ENCODE measurements at places on chromosomes 3 and 15. TPM values are rescaled to one million over a fixed set of nuclear protein-coding genes. Genes with fewer than 3 reads are reported as not detected.

FILIP1L gene
- 0.35 TPM for total RNA-seq

GRCh38 chr15:33375236-33375635, 64.5 kb downstream of the RYR3 start:
- no peak overlapping the region for H3K27ac ChIP-seq
- peaks cover 10% of the 10 kb centered on the region for H3K27me3 ChIP-seq
- H3K4me3 ChIP-seq = no peak overlapping the region
- no peak for DNase-seq
- no peaks in the 10 kb centered on the region for H3K4me1 ChIP-seq
- H3K36me3 ChIP-seq = no peaks in the 10 kb centered on the region

- no peak for DNase-seq
- H3K36me3 ChIP-seq = no peaks in the 10 kb centered on the region
- H3K27ac ChIP-seq = no peak overlapping the region
- H3K4me1 ChIP-seq = no peaks in the 10 kb centered on the region
- H3K27me3 ChIP-seq = no peaks in the 10 kb centered on the region
These were observed 127.7 kb upstream of the EPHA3 start for GRCh38 chr3:88979760-88980159.

DNA sequence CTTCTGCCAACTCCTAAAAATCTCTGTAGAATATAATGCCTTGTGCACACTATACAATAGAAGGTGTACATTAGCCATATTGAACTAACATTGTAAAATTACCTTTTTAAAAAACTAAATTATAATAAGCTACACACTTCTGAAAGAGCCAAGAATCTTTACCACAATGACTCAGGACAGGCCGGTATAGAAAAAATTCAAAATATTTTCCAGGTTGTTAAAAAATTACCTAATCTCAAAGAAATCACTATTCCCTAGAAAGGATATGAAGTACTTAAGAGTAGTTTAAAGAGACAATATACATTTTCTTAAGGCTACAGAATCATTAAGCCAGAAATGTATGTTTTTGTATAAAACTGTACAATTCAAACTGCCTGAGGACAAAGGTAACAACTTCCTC, 48.5 kb downstream of the TJP1 start:
- no peaks in the 10 kb centered on the region for H3K36me3 ChIP-seq
- no peak overlapping the region for H3K4me3 ChIP-seq
- DNase-seq = no peak
- peaks cover 49% of the 10 kb centered on the region for H3K27me3 ChIP-seq
- no peaks in the 10 kb centered on the region for H3K4me1 ChIP-seq
- H3K27ac ChIP-seq = no peak overlapping the region

TNFAIP8L3 gene
- total RNA-seq = 0.82 TPM

LRRC34 gene
- total RNA-seq = 4.4 TPM

GRCh38 chr15:90716317-90716975, 700 bp upstream of the BLM start:
- H3K4me1 ChIP-seq = peaks cover 22% of the 10 kb centered on the region
- no peak for DNase-seq
- no peaks in the 10 kb centered on the region for H3K27me3 ChIP-seq
- peak overlapping the region; percentile 90 for H3K27ac ChIP-seq
- H3K36me3 ChIP-seq = peaks cover 9% of the 10 kb centered on the region
- H3K4me3 ChIP-seq = peak overlapping the region; percentile 89

KIAA1143 gene
- total RNA-seq = 37.9 TPM

ADAMTS9 gene
- not detected for total RNA-seq

DNA sequence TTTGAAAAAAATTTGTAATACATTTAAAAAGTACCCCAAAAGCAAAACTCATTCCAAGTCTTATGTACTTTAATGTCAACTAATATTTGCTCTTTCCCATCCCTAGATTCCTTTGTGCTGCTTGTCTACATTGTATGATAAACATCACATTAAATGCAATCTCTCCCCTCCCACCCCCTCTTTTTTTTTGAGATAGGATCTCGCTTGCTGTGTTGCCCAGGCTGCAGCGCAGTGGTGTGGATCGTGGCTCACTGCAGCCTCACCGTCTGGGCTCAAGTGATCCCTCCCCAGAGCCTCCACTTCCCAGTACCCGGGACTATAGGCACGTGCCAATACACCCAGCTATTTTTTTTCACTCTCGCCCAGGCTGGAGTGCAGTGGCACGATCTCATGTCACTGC, 12.6 kb downstream of the MAP2K1 start:
- H3K27ac ChIP-seq = no peak overlapping the region
- DNase-seq = no peak
- peaks cover 66% of the 10 kb centered on the region for H3K4me1 ChIP-seq
- H3K27me3 ChIP-seq = no peaks in the 10 kb centered on the region

DNA sequence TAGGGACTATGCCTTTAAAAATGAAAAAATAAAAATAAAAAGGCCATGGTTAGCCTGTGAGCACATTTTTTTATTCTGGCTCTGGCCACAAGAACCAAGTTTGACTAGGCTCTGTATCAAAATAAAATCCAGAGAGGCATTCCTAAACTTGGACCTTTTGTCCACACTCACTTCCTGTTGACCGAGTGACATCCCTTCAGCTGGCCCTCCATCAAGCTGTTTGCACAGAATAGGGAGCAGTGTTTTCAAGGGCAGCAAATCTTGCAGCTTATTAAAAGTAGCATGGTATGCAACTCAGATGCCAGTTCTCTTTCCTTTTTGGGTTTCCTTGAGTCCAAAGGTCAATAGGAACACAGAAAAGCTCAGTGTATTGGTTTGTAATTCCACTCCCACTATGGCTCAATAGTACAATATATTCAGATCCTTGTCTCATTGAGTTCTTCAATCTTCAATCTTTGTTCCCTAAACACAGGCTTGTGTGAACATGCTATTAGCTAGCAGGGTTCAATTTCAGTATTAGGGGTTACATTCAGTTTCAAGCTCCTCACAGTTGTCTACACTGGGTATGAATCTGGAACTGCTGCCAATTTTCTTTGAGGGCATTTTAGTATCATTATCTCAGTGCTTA, 244.5 kb downstream of the RBMS3 start:
- no peak overlapping the region for H3K4me3 ChIP-seq
- H3K27me3 ChIP-seq = peaks cover 3% of the 10 kb centered on the region
- no peaks in the 10 kb centered on the region for H3K4me1 ChIP-seq
- no peaks in the 10 kb centered on the region for H3K36me3 ChIP-seq

WDR73 gene
- 22.1 TPM for total RNA-seq

- no peak overlapping the region for H3K4me3 ChIP-seq
- H3K27ac ChIP-seq = no peak overlapping the region
- peaks cover 20% of the 10 kb centered on the region for H3K27me3 ChIP-seq
These were observed 321.2 kb downstream of the ZNF621 start for GRCh38 chr3:40845916-40846315.

Data from activated naive CD8-positive, alpha-beta T cell treated with anti-CD3 and anti-CD28 coated beads for 36 hours (primary cell).